Right kidney (tissue), 9 donors: ENCODE measurements at places on chromosomes 4 and X.

DNA sequence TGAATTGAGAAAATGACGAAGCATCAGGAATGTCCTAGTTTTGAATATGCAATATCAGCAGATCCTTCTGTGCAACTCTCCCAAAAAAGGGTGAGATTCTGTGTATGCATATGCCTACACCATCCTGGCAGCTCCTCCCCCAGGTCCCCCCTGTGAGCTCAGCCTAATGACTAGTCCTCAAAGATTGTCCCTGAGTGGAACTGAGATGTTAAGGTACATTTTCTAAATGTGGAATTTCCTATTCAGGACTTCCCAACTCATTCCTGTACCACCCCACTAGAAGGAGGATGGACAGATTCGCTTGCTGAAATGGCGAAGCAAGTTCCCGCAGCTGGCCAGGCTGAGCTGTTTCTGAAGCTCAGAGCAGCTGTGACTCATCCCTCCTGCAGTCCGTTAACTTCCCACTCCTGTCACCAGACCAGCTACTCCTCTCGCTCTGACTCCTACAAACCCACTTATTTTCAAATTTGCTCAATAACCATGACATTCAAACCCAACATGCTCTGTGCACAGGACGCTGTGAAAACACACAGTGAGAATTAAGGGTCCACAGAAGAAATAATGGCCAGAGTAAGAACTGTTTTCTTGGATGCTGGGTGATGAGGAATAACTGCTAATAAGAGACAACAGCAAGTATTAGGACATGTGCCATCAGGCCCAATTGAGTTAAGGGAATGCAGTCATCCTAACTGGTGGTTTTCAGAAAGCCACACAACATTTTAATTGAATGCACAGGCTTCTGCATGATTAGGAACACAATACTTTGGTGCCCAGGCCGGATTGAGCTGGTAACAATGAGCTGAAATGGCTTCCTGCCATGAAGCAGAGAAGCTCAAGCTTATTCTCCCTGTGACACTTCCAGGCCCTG, 40.0 kb upstream of the IRF2 start:
- DNase-seq = peak; percentile 17

- no peak for DNase-seq
Observed at GRCh38 chr4:89745708-89746107, 91.3 kb downstream of the SNCA start.

GRCh38 chr4:156623376-156623775, 348.2 kb downstream of the PDGFC start:
- DNase-seq = no peak

GRCh38 chr4:158649111-158649680, 22.5 kb downstream of the C4orf46 start:
- no peak for DNase-seq

GRCh38 chrX:11765449-11765848, 7.4 kb downstream of the MSL3 start:
- DNase-seq = no peak

DNA sequence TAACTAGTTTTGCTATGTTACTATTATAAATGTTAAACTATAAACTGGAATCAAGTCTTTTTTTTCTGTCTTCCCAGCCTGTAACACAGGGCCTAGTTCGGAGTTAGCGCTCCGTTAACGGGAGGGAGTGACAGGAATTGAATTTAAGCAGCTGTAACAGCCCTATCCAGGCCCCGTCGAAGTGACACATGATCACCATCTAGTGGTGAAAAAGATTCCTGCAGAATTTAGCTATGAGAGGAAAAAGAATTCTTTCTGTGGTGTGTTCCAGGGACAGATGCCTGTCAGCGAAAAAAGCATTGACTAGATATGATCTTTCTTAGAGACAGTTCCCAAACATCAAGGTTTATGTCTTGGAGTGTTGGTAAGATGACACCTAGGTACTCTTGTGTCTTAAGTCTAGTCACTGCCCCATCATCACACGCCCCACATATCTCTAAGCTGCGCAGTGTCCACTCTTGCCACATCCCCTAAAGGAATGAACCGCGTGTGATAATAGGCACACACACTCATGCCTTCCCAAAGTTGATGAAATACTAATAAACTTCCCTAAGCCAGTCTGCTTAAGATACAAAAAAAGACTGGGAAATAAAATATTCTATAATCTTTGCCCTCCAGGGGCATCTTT, 2.1 kb downstream of the GAB3 start:
- DNase-seq = no peak

DNA sequence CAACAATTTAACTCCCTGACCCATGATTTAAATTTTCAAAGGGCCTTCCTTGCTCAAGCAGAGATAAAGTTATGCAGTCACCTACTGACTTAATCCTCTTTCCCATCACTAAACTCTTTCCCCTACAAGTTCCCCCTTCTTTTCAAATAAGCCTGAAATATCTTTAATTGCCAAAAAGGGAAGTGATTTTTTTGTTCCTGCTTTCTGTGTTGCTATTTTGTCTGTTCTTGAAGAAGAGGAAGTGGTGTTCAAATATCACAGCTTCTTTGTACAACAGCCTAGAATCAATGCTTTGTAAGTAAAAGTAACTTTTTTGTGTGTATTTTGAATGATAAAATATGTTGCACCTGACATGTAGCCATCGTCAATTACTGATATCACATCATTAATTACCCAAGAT, 595.9 kb downstream of the CENPC start:
- DNase-seq = no peak

- no peak for DNase-seq
Observed at GRCh38 chr4:10853196-10853595, 168.6 kb upstream of the CLNK start.

DNA sequence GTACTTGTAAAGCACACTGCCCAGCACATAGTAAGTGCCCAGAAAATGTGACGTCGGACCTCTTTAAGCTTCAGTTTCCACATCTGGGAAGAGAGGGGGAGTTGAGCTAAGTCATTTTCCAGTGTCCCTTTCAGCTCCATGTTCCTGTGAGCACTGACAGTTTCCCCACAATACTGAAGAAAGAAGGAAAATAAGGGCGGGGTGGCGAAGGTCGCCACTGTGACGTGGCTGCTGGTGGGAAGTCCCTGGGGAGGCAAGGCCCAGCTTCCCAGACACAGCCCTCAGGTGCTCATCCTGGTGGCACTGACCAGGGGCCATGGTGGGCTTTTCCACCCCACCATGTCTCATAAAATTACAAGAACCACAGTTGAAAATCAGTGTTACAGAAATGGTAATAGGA, 121.8 kb downstream of the PTTG2 start:
- DNase-seq = no peak
